Endothelial cell (in vitro differentiated cells): ENCODE measurements at places on chromosomes 6 and 20.

DNA sequence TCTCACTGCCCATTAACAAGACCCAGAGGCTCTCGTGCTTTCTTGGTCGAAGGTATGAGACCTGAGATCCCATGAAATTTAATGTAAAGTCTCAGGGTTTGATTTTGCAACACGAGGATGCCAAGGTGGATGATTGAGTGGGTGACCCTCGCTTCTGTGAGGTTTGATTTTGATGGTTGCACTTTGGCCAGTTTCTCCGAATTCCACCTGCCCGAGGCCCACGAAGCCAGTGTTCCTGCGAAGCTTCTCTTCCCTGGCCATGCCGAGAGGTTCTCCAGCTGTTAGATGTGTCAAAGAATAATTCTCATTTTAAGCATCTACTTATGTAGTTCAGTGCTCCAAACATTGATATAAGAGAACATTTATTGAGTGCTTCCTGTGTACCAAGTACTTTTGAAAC lies at the start of gene KIF25:
Gene KIF25 (plus strand): TSS at position 30 of the 400 bp plus-strand sequence. CDS start 31,915 bp downstream, outside the sequence.
- no peak for DNase-seq

GRCh38 chr20:46304361-46304760 lies 3.9 kb downstream of the CDH22 start:
- no peak for DNase-seq

DNA sequence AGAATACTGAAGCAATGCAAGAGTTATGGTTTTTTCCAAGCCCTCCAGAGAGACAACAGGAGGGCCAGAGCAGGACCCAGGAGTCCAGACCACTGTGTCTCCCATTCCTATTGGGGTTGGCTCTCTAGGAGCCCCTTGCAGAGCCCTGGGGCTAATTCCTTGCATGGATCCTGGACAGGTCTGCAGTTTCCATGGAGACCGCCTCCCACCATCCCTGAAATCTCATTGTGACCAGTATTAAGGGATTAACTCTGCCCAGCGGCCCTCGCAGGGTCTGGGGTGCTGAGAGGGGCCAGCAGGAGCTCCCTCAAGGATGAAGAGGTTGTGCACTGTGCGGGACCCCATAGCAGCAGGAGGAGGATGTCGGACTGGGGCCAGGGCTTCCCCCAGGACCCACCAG lies 34.8 kb downstream of the HNF4A start:
- DNase-seq: no peak

DNA sequence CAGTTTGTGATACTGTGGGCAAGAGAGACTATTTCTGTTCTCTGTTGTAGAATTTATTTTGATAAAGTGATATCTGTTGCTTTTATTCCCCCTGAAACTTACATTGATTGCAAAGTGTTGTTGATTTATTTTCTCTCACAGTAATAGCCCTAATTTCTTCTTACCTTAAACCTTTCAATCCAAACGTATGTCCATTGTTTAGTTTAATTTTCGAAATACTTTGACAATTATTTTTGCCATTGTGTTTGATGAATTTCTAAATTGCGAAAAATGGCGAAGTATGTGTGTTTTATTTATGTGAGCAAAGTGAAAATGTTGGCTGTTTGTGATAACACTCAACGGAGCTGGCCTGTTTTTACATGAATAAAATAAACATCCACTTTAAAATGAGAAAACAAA lies 381 bp upstream of the ZSCAN26 start:
- DNase-seq: no peak

- DNase-seq: no peak
Measured at GRCh38 chr6:91330896-91331295, 744.0 kb upstream of the MAP3K7 start.

DNA sequence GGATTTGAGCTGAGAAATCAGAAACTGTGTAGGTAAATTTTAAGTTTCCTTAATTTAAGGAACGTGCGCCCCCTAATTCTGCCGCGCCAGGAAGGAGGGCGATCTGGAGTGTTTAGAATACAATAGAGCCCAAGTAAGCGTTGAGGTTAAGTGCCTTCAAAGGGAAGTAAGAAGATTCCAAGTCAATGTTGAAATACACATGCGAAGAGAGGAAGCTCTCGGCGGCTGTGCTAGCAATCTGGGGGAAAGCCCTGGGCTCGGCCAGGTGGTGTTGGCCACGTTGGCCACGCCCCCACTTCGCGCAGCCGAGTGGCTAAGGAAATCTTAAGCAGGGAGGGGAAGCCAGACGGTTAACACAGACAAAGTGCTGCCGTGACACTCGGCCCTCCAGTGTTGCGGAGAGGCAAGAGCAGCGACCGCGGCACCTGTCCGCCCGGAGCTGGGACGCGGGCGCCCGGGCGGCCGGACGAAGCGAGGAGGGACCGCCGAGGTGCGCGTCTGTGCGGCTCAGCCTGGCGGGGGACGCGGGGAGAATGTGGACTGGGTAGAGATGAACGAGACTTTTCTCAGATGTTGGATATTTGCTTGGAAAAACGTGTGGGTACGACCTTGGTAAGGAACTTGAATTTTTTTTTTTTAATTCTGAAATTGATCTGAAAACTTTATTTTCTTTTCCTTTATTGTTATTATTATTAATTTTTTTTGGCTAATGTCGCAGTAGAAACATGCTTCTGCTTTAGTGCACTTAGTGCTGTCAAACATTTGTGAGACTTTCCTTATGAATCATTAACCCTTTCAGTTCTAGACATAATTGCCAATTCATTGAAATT lies at the start of gene PRDM1:
Gene PRDM1 (plus strand): TSS at position 353 of the 830 bp plus-strand sequence. CDS start 218 bp downstream, at position 571.
- DNase-seq: peak; percentile 88

- DNase-seq: no peak
Measured at GRCh38 chr20:10731190-10731965, 57.6 kb upstream of the JAG1 start.

- DNase-seq: no peak
Measured at GRCh38 chr6:140897349-140897748, 1235.4 kb upstream of the GJE1 start.

- DNase-seq: no peak
Measured at GRCh38 chr20:37544386-37544785, 16.7 kb upstream of the BLCAP start.

- no peak for DNase-seq
Measured at GRCh38 chr6:6946206-6947155, 161.3 kb upstream of the RREB1 start.

DNA sequence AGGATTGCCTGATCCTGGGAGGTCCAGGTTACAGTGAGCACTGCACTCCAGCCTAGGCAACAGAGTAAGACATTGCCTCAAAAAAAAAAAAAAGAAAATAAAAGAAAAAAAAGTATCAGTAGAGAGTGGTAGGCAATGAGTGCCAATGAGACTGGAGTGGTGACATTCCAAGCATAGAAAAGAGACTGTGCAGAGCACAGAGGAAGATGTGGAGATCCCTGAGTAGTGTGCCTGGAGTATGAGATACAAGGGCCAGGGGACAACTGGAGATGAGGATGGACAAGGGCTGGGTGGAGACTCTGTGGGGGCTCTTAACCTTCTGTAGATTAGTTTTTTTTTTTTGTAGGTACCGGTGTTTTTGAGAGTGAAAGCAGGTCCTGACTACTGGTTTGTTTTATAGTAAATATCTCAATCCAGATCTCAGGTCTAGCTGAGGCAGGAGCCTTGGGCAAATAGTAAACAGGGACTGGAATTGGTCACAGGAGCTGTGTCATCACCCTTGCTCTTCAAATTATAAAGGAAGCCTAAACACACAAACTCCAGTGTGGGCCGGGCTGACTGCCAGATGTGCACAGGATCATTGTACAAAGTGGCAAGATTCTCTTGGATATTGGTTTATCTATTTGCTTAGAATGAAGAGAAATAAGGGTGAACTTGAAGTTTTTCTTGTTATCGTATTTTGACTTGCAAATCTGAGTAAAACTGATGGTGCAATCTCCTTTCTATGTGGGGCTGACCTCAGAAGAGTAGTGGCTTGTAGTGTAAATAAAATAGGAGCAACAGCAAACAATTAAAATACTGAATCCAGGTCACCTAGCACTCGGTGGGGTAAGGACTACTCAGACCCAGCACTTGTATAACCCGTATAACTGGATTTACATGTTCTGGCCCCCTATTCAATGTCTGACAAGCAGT lies 144.9 kb downstream of the SOX4 start:
- no peak for DNase-seq

GRCh38 chr6:73515204-73515655 lies 5.6 kb downstream of the EEF1A1 start:
- DNase-seq: no peak

DNA sequence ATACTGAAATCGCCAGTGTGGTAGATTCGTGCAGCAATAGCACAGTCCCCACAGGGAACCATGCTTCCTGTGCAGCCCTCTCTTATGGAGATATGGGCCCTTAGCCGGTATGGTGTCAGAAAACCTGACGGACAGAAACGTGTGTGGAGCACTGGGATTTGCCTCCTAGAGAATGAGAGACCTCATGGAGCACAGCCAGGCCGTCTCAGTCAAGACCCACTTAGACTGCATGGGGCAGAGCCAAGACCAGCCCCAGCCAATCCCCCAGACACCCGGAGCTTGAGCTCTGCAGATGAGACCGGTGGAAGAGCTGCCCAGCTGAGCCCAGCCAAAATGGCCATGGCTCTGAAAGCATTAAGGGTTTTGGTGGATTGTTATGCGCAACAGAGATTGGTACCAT lies 163.7 kb downstream of the DLL1 start:
- DNase-seq: no peak

DNA sequence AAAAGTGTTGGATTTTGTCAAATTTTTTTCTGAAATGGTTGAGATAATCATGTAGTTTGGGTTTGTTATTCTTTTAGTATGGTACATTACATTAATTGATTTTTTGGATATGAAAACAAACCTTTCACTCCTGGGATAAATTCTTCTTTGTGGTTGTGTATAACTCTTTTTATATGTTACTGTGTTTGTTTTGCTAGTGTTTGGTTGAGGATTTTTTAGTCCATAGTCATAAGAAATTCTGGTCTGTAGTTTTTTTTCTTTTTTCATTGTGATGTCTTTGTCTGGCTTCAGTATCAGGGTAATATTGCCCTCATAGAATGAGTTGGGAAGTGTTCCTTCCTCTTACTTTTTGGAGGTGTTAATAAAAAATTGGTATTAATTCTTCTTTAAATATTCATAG lies 122.2 kb upstream of the ATXN1 start:
- no peak for DNase-seq

- no peak for DNase-seq
Measured at GRCh38 chr20:36875702-36876472, at the start of gene TLDC2. Gene TLDC2, plus strand, starts transcription at chr20:36876138. Its CDS starts 37 bp downstream, at chr20:36876175.

GRCh38 chr20:8094415-8094818 lies 37.6 kb upstream of the PLCB1 start:
- no peak for DNase-seq

DNA sequence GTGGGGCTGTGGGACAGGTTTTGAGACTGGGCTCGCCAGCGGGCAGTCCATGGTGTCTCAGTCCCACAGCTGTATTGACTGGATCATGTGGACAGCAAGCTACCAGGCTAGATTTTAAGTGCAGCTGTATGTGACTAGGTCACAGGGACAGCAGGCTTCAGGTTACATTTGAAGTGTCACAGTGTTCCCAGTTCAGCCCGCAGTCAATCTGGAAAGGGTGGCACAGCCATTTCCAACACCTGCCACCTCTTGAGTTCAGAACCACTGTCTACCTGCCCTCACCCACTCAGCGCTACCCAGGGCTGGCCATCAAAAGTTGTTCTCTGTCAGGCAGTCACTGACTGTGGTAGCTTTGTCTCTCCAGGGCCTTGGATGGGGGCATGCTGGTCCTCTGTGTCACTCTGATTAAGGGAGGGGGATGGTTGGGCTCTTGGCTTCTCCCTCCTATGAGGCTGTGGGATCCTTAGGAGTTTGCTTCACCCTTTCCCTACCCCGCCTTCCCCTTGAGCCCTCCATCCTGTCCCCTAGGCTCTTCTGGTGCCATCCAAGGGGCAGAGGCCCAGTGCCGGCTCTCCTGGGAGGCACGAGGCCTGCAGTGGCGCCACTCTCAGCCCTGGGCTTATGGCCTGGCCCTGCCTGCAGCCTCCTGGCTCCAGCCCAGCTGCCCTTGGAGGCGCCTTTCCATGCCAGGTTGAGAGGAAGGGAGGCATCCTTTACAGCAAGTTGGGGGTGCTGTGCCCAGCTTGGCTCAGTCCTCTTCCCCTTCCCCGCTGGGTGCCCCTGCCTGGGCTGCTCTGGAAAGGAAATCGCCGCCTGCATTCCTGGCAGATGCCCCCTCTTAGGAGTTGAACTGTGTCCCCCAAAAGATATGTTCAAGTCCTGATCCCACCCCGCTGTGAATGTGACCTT lies 44.9 kb downstream of the PNLDC1 start:
- no peak for DNase-seq

GRCh38 chr6:36772397-36772796 lies 66.8 kb downstream of the CPNE5 start:
- no peak for DNase-seq

DNA sequence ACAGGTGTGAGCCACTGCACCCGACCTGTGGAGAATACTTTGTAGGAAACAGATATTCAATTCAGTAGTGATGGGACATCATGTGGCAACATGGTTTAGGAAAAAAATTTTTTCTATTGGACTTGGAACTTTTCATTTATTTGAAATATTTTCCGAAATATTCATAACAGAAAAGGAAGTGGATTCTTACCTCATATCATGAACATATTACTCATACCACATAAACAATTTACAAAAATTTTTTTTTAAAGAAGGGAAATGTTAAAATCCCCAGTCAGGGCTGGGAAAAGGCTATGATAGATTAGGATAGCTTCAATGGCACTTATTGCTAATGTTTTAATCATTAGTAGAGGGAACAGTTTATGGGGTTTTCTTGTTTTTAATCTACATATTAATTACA lies 6.8 kb upstream of the ALDH8A1 start:
- no peak for DNase-seq

DNA sequence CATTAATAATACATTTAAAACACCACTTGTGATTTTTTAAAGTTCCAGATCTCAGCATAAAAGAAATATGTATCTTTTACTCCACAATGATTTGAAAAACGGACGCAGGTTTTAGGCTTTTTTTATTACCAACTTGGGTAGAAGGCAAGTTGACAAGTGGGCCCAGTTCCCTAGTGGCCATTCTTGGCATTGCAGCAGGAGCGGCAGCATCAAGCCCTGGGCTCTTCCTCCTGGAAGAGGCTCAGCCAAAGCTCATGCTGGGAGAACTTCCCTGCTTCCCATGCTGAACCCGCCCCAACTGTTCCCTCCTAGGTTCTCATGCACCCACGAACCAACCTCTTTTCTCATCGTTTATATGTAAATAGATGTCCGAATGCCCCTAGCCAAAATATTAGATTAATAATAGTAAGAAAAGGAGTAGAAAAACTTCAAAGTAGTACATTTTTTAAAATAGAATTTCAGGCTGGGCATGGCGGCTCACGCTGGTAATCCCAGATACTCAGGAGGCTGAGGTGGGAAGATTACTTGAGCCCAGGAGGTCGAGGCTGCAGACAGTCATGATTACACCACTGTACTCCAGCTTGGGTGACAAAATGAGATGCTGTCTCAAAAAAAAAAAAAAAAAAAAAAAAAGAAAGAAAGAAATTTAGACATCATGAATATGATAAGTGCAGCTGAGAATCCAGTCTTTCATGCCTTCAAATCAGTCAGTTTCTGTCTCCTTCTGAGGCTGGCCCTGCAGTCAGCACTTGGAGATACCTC lies 18.2 kb upstream of the MYB start:
- DNase-seq: peak; percentile 68

DNA sequence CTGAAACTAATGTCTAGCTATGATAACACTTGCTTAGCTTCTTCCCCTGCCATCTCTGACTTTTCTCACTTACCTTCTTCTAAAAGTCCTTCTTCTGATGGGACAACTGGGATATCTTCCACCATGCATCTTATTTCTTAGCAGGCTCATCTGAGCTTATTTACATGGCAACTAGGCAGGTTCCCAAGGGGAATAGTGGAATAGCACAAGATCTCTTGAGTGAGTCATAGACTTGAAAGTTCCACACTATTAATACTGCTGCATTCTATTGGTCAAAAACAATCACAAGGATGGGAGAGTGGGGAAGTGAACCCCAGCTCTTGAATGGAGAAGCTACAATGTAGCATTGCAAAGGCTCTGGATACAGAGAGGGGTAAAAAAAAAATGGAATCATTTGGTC lies 142.1 kb downstream of the HAO1 start:
- no peak for DNase-seq
